ENCODE measurements at places on chromosomes 5 and 9.

- no peak for DNase-seq
Observed at GRCh38 chr9:136527721-136528710, 17.8 kb downstream of the NOTCH1 start.

DNA sequence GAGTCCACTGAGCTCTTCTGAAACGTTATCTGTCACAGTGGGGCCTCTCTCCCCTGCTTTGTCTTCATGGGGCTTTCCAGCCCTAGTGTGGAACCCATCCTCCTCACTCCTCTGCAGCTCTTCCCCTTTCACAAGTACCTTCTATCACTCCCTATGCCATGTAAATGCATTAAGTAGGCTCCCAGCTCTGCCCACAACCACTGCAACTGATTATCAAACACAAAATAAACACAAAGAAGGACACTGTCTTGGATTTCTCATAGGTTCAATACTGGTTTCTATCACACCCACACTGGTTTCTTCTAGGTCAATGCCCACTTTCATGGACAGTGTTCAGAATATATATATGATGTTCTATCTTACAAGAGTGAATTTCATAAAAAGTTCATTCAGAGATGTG lies 139.4 kb downstream of the GNAQ start:
- no peak for DNase-seq

GRCh38 chr5:21856987-21857386 lies 996.2 kb downstream of the CDH12 start:
- DNase-seq = no peak

GRCh38 chr9:7976167-7976755 lies 176.7 kb upstream of the DMAC1 start:
- no peak for DNase-seq

DNA sequence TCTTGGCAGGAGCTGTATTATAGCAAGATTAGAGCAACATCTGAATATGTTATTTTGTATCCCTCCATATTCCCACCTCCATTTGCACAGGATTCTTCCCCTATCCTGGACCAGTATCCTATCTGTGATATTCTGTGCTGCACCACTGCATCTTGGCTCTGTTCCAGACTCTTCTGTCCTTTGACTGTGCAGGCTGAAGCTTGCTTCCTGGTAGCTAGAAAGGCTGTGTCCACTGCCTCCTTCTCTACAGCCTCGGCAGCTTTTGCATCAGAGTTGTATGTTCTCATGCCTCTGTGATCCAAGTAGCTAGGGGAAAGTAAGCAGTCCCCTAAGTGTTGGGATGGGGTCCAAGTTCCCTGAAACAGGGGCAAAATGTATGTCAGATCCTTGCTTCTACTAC lies 104.1 kb downstream of the GAS1 start:
- no peak for DNase-seq

Data from HCEC 1CT (cell line).